C1 segment of cervical spinal cord (tissue), 14 donors: ENCODE measurements at places on chromosomes 4 and X.

DNA sequence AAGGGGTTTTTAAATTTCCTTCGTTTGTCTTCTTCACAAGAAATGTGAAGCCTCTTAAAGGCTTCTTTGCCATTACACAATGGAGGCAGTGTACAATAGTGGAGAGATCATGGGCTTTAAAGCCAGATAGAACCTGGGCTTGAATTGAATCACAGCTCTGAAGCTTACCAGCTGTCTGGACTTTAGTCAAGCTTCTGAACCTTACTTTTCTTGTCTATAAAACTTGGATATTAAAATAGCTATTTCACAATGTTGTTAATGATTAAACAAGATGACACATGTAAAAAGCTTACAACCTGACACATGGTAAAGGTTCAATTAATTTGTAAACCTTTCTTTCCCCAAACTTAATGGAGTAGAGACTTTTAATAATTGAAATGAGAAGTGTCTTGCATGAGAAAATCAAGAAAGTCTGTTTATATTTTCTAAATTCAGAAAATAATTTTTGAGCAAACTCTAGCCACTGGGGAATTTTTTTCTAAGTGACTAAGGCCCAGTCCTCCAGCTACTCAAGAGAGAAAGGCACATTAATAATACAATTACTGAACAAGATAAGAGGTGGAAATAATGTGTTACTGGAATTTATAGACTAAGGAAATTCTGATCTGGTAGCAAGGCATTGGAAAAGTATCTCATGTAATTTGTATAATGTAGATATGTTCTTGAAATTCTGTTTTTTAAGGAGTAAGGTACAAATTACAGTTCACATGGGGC lies 21.7 kb upstream of the TBC1D8B start:
- no peak for DNase-seq

DNA sequence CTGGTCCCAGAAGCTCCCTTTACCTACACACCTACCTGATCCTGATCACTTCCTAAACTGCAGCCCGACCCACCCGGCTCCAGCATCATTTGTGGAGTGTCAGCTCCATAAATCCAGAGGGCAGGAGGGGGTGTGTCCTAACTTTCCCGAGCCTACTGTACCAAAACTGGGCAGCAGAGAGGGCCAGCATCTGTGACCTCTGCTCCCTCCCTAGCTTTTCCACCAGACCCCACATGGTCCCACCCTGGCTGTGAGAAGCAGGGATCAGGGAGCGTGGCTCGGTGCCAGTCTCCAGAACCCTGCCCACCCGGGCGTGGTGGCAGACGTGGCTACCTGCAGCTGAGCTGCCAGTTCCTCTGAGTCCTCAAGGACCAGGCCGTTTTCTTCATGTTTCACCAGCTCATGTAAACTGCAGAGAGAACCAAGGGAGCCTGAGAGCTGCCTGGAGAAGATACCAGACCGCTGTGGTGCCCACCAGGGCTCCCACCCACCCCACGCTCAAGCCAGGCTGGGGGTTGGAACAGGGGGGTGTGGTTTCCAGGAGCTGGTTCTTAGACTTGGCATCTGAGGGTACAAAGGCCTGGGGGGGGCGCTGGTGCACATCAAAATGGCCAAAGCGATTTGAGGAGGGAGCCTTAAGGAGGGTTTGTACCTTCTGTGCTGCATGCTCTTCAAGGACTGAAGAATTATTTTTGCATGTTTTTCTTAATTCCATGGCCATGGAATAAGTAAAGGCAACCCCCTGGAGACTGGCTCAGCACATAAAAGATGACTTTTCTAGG lies 76.7 kb upstream of the DRD5 start:
- DNase-seq, result no peak

DNA sequence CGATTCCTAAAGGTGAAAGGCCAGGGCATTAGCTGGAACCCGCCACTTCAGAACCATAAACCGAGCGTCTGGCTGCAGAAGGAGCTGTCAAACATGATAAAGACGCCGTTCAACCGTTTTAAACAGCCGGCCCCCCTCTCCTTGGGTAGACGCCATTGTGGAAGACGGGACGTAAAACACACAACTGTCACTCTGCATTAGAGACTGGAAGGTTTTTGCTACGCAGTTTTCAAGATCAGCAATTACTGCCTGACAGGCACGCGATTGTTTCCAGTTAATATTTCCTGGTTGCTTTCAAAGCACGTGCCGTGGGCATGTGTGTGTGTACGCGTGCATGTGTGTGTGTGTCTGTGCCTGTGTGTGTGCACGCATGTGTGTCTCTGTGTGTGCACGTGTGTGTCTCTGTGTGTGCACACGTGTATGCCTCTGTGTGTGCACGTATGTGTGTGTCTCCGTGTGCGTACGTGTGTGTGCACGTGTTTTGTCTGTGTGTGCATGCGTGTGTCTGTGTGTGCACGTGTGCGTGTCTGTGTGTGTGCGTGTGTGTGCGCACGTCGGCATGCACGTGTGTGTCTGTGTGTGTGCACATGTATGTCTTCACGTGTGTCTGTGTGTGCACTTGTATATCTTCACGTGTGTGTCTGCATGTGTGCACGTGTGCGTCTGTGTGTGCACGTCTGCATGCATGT lies 48.8 kb downstream of the SHOX start:
- no peak for DNase-seq

DNA sequence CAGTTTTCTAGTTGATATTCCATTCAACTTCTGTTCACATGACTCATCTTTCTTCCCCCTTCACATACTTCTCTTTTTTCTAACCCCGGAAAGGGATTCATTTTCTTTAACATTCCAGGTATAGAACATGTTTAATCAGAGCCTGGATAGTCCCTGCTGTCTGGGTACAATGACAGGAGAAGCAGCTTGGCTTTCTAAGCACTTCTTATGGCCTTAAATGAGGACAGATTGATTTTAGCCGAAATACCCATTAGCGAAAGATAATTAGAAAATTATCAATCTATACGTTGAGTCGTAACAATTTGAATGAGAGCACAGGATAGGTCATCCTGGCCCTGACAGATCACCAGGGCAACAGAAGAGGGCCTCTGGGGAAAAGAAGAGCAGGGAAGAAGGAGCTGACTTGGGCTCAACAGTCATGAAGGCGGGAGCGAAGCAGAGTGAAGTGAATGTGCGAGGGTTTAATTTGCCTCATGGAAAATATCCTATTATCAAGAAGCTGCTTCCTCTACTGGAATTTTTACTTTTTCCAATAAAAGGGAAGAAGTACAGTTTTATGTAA lies 62.2 kb downstream of the PPP1R2C start:
- DNase-seq, result no peak

DNA sequence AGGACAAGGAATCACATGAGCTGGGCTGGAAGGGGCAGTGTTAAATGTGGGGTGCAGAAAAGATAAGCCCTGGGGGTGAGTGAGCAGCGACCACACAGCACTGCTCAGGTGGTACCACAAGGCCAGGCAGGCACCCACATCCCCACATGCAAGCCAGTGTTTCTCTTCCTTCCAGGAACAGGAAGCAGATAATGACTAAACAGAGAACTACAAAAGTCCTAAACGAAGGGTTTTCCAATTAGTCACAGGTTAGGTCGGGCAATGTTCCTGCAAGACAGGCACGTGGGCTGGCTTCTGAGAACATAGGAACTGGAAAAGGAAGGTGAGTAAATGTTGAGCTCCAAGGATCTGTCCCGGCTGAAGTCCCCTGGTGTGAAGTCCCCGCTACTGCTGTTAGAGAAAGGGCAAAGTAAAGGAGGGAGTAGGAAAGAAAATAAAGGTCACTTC lies 19.5 kb downstream of the RELL1 start:
- no peak for DNase-seq

GRCh38 chr4:26126143-26126718 lies 194.6 kb upstream of the RBPJ start:
- DNase-seq, result no peak

GRCh38 chrX:136130931-136131833 lies 16.2 kb upstream of the FHL1 start:
- no peak for DNase-seq

DNA sequence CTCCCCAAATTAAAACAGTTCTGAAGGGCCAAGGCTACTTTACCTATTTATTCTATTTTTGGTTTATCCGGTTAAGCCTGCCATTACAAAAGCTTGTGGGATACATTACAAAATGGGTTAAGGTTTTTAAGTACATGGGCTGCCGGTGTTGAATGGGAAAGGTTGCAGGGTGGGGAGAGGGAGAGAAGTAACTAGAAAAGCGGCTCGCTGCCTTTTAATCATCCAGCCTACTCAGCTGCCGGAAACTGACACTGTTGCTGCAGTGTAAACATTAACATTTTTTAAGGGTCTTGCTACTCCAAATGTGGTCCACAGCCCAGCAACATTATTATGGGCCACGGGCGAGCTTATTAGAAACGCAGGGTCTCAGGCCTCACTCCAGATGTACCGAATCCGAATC lies 1.5 kb upstream of the IL1RAPL1 start:
- DNase-seq, result no peak
